ENCODE measurements at places on chromosomes 7 and 10. TPM values are rescaled to one million over a fixed set of nuclear protein-coding genes. Genes with fewer than 3 reads are reported as not detected.

The TAS2R4 gene
- 4.5 TPM for total RNA-seq

The STAM gene
- total RNA-seq: 32.0 TPM

The PLAC9 gene
- 78.7 TPM for total RNA-seq

The RINT1 gene
- total RNA-seq: 18.1 TPM

DNA sequence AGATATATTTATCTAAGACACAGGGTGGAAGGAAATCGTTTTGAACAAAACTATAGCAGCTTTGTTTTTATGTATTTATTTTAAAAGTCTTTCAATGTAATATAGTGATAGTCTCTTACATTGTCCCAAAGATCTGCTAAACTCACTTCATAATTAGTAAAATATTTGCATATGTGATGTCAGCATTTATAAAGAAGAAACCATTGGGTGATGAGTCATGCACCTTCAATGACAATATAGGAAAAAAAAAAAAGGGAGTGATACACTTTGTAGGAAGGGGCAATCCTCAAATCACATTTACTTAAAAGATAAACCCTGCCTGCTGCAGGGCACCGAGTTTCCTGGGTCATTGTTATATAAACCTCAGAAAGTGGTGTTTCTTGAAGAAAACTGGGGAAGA, 112.4 kb upstream of the SEMA3C start:
- DNase-seq: no peak

DNA sequence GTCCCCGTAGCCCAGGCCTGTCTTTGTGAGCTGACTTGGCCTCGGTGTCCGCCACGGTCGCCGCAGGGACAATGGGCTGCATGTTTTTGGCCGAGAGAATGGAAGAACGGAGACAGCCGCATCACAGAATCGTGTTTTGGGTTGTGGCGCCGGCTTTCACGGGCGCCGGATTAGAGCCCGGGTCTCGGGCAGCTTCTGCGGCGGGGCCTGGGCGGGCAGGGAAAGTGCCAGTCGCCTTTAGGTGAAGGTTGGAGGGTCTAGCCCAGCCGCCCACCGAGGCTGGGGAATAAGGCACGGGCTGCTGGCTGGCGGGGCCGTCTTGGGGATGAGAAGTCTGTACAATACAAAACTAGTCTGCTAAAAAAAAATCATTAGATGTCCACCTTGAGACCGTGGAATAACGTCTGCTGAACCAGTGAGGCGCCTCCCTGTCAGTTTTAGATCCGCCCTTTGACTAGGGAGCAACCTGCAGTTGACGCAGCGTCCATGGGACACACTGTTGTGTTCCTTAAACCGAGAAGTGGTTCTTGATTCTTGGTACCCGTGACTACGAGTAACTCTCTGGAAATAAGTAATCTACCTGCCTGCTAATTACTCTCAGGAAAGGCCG, 577 bp downstream of the DNAJB9 start:
- peak; percentile 50 for DNase-seq

GRCh38 chr10:132738454-132739224, 47.3 kb downstream of the NKX6-2 start:
- no peak for DNase-seq

GRCh38 chr7:24700521-24701260, 56.6 kb downstream of the GSDME start:
- DNase-seq: peak; percentile 63

- no peak for DNase-seq
Measured at GRCh38 chr10:70370766-70371165, 11.7 kb downstream of the LRRC20 start.

GRCh38 chr10:88156341-88156740, 292.9 kb downstream of the PTEN start:
- peak; percentile 60 for DNase-seq

DNA sequence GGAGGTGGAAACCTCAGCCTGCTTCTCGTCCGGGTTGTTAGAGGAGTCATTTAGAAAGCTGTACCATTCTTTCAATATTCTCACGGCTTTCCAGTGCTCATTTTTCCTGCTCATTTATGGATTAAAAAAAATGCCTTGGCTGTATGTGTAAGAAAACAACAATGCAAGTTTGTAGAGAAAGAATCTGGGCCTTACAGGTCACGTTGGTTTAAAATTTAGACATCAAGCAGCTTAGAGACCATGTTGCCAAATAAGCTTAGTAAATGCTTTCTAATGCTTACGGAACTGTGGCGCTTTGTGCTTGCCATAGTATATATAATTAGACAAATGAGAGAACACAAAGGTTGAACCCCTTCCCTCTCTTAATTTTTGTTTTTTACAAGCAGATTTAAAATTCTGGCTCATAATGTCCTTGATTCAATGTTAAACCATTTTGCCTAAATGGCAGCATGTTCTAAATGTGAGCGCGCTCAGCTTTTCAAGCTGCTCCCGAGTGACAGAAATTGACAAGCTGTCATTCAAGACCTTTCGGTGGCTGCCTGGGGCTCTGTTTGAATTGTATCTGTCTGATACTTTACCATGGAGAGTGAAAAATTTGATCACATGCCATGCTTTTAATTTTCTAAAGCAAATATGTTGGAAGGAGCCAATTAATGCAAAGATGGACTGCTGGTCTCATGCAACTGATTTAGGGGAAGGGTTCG, 1.1 kb downstream of the ARMS2 start:
- no peak for DNase-seq

DNA sequence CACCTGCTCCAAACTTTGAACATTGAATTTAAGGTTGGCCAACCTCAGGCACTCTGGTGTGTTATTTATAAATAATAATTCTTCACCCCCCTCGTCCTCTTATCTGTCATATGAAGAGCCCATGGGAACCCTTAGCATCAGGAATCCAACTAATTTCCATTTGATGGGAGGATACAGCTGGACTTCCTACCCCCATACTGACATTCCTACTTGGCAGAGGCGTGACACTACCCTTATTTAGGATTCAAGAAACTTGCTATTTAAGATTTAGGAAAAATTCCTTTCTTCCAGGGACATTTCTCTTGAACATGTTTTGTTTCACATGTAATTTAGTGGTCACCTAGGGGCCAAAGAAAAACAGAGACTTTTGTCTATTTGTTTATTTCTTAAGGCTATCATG, 171.9 kb upstream of the NRP1 start:
- DNase-seq: no peak

DNA sequence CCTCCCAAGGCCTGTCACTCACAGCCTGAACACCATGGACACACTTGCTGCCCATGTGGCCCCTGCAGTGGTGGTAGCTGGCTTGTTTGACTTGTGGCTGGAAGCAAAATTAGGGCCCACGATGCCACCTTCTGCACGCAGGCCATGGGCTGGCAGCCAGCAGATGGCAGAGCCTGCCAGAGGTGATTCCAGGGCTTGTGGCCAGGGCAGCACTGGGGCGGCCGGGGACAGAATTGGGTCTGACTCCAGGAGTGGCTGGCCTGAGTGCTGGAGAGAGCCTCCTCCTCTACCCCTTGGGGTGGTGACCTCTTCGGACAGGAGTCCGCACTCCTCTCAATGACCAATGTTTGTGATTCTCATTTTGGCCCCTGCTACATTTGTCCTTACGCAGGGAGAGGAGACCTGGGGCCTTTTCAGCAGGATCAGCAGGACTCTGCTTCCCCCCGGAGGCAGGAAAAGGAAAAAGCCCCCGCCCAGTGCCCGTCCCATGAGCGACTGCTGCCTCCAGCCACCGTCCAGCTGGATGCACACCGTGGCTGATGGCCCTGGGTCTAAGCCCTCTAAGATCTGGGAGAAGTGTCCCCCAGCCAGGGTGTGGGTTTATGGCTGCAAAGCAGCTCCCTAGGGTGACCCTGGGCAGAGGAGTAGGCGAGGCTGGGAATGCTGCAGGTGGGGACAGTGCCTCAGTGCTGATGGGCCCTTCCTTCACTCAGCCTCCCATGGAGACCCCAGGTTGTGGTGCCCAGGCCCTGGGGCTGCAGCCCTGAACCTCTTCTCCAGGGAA, 26.5 kb downstream of the DNAJB12 start:
- DNase-seq: peak; percentile 75

DNA sequence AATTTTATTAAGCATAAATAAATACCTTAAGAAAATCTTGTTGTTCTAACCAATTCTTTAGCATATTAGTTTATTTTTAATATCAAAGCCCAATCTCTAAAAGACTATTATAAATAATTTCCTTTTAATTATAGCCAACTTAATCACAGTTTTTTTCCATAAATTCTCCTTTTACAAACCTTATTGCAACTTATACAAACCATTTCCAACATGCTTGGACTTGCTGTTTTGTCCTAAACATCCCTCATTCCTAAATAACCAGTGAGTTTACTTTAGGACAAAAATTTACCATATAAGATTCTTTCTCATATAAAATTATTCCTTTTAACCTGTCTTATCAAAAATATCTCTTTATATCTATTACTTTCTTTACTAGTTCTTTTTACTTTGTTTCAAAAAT, 25.2 kb upstream of the LSM8 start:
- DNase-seq: no peak

DNA sequence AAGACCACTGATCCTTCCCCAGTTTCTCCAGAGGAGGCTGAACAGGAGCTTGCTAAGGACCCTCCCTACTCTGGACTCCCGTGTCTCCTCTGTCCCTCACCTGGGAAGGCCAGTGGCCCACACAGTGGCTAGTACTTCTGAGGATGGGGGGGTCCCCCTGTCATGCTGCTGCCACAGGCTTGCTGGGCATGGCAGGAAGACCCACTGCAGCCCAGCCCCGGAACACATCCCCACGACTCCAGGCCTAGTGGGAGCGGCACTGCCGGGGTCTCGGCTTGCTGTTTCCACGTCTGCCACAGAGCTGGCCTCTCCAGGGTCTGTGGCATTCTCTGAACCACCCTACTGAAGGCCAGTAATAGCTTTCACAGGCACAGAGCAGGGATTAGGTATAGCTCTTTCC, 25.9 kb upstream of the NPFFR1 start:
- no peak for DNase-seq

DNA sequence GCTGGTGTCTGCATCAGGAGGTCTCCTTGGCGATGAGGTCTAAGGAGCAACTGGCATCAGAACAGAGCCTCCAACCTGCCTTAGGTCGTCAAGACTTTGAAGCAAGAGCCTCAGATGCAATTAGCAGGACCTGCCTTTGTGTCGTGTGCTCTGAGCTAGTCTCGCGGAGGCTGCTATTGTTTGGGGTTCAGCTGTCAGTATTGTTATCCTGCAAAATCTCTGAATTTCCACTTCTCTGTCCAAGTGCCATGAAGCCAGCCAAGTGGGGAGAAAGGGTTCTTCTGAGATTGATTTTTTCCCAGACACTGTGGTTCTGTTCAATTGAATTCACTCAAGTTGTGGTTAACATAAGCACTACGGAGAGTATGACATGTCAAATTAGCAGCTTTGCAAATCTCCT, 78.7 kb downstream of the ADARB2 start:
- DNase-seq: no peak

- DNase-seq: no peak
Measured at GRCh38 chr10:42812028-42812427, 29.4 kb downstream of the BMS1 start.

DNA sequence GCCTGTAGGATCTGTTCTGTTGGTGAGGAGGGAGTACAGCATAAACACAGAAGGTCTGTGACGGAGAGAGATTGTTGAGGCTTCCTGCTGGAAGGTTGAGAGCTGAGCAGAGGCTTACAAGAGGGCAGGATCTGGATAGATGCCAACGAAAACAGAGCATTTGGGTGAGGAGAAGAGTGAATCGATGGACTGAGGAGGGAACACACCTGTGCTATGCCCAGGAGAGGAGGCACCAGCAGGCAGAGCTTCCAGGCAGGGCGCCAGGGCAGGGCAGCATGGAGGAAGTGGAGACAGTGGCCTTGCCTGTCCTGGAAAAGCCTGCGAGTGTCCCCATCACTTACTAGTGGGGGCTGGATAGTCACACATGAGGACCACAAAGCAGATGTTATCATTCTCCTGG, 282.9 kb downstream of the PAXIP1 start:
- no peak for DNase-seq

GRCh38 chr7:94823947-94824346, 83.4 kb upstream of the PPP1R9A start:
- peak; percentile 61 for DNase-seq

DNA sequence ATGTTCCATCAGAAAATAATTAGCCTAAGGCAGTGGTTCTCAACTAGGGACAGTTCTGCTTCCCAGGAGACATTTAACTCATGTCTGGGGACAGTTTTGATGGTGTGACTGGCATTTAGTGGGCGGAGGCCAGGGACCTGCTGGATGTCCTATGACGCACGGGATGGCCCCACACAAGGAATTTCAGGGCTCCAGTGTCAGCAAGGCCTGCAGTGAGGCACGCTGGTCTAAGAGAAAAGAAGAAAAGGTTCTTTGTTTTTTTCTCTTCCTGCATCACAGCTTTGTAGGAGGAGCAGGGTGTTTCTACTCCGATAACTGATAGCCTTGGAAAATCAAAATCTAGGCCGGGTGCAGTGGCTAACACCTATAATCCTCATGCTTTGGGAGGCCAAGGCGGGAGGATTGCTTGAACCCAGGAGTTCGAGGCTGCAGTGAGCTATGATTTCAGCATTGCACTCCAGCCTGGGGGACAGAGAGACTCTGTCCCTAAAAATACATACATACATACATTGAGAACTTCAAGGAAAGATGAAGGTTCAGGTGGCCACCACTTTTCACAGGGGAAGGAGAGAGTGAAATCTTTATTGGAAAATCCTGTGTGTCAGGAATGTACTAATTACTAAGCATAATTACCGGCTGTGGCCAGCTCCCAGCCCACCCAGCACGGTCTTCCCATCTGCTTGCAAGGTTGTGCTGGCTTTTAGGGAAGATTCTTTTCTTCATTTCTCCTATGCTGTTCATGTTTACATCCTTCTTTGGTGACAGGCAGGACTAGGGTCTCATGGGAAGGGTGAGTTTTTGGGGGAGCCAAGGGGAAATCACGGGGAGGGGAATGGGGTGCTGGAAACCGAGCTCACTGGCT, 150.4 kb downstream of the ACTR3B start:
- no peak for DNase-seq

- DNase-seq: no peak
Measured at GRCh38 chr10:69795242-69795934, 6.3 kb upstream of the COL13A1 start.

All from fibroblast of the aortic adventitia (primary cell).